ENCODE measurements at places on chromosomes 5 and 9.

DNA sequence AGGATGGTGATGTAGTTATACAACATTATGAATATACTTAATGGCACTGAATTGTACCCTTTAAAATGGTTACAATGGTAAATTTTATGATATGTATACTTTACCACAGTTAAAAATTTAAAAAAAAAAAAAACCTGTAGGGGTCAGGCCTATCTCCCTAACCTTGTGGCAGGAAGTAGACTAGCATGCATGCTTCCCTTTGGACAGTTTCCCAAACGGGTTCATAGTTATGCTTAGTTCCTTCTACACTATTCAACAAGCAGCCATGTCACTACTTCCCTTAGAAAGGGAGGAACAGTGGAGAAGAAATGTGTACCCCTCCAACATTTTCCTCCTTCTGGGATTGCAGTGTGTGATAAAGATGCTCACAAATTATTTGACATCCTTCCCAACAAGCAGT, 32.5 kb downstream of the IDNK start:
- no peak for DNase-seq

GRCh38 chr9:133739408-133740280, 1.5 kb upstream of the SARDH start:
- DNase-seq = no peak

- DNase-seq = no peak
These were observed 25.6 kb downstream of the TGFBI start for GRCh38 chr5:136054142-136055019.

GRCh38 chr5:9056046-9056445, 489.8 kb downstream of the SEMA5A start:
- DNase-seq = no peak

DNA sequence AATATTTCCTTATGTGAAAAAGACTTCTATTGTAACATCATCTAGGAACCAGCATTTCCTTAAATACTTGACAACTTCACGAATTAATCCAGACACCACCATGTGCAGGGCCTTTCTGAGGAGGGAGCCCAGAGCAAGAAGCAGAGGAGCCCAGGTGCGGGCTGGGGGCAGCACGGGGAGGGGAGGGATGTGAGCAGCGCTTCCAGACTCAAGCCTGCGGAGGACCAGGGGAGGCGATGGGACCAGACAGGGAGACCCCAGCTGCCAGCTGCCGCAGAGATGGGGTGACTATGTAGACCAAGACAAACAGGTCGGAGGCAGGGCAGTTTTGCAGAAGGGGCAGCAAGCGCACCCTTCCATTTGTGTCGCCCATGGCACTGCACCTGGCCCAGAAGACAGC, 596.1 kb downstream of the IRX1 start:
- DNase-seq = no peak

- DNase-seq = no peak
These were observed 975 bp downstream of the OCLN start for GRCh38 chr5:69493396-69494133.

GRCh38 chr5:430214-430925, 12.6 kb upstream of the EXOC3 start:
- DNase-seq = no peak

DNA sequence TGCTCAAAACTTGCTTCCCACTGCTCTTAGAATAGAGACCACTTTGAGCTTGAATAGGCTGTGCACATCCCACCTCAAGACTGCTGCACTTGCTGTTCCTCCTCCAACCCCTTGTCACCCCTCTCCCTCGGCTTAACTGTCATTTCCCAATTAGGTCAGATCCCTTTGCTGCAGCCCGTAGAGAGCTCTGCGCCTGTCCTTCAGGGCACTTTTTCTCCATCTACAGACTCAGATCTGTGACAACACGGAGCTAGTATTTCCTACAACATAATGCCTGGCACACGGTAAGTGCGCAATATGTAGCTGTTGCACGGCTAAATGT, 485 bp upstream of the HABP4 start:
- no peak for DNase-seq

DNA sequence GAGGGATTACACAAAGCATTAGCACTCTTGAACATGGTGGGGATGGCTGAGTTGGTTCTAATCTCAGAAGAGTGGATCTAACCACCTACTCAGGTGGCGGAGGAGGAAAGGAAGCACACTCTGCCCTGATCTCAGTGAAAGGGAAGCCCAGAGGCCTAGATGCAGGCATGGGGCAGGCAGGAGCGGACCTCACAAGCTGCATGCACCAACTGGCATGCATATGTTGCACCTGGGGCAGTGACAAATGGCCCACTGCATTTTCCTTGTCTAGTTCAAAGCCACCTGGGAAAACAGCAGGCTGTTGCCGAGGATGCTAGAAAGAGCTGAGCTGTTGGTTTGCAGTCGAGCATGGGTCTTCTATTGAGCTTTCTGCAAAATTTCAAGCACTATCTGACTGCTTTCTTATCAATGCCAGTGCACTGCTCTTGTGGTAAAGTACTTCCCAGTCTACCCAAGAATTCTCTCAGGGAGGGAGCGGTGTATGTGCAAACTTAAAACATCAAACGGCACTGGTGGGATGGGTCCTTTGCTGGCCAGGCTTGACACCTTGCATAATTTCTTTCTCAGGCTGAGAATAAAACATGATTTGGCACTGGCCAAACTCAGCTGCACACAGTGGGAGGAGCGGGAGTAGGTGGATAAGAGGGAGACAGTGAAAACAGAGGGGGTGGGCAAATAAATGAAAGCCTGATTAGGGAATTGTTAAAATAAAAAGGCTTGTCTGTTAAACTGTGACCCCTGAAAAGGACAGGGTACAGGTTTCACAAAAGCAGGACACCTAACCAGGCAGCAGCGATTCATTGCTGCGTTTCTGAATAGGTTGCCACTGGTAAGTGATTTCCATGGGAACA, 108.9 kb downstream of the MARCHF3 start:
- DNase-seq = no peak

- no peak for DNase-seq
These were observed 119.3 kb downstream of the NMUR2 start for GRCh38 chr5:152285764-152286163.

- DNase-seq = no peak
These were observed 14.7 kb upstream of the CCIN start for GRCh38 chr9:36154331-36154952.

- DNase-seq = no peak
These were observed 44.2 kb upstream of the COL15A1 start for GRCh38 chr9:98899408-98900056.

- DNase-seq = no peak
These were observed 87.1 kb downstream of the AMBP start for GRCh38 chr9:113990975-113991471.

- DNase-seq = no peak
These were observed 12.1 kb downstream of the FAM78A start for GRCh38 chr9:131264231-131264630.

DNA sequence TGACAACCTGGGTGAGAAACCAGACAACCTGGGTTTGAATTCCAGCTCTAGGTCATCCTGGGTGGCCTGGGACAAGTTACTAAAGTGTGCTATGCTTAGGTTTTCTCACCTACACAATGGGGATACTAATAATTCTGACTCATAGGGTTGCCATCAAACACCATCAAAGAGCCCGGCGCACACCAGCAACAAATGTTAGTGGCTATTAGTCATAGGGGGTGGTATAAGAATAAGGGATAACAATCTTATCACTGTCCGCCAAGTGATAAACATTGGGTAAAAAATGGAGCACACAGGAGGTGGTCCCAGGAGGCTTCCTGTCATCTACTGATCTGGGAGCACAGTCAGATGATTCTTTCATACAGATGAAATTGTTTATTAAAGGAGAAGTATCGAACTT, 61.4 kb upstream of the AFAP1L1 start:
- no peak for DNase-seq

GRCh38 chr5:143277536-143277935, 126.0 kb downstream of the NR3C1 start:
- no peak for DNase-seq

DNA sequence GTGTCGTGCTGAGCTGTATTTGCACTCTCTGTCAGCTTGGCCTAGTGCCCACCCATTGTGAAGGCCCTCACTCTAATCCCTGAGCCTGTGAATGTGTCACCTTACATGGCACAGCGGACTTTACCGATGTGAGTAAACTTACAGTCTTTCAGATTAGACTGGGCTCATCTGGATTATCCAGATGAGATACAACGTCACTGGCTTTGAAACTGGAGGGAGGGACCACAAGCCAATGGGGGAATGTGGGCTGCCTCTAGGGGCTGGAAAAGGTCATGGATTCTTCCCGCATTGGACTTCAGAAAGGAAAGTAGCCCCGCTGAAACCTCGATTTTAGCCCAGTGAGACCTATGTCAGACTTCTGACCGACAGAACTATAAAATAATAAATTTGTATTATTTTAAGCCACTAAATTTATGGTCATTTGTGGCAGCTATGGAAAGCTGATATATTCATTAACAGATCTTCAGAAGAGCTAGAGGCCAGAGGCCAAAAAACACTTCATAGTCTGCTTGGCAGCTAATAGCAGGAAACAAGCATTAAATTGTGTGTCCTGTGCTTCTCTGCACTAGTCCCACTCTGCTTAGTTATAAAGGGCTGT, 139.0 kb upstream of the GAS1 start:
- DNase-seq = no peak

- no peak for DNase-seq
These were observed 1.9 kb downstream of the TEX53 start for GRCh38 chr9:114655689-114656088.

GRCh38 chr5:150241298-150242160, 48.0 kb downstream of the CAMK2A start:
- no peak for DNase-seq

GRCh38 chr9:111833941-111834340, 39.2 kb upstream of the SHOC1 start:
- no peak for DNase-seq

GRCh38 chr9:6413365-6414246, 607 bp downstream of the UHRF2 start:
- DNase-seq = no peak

DNA sequence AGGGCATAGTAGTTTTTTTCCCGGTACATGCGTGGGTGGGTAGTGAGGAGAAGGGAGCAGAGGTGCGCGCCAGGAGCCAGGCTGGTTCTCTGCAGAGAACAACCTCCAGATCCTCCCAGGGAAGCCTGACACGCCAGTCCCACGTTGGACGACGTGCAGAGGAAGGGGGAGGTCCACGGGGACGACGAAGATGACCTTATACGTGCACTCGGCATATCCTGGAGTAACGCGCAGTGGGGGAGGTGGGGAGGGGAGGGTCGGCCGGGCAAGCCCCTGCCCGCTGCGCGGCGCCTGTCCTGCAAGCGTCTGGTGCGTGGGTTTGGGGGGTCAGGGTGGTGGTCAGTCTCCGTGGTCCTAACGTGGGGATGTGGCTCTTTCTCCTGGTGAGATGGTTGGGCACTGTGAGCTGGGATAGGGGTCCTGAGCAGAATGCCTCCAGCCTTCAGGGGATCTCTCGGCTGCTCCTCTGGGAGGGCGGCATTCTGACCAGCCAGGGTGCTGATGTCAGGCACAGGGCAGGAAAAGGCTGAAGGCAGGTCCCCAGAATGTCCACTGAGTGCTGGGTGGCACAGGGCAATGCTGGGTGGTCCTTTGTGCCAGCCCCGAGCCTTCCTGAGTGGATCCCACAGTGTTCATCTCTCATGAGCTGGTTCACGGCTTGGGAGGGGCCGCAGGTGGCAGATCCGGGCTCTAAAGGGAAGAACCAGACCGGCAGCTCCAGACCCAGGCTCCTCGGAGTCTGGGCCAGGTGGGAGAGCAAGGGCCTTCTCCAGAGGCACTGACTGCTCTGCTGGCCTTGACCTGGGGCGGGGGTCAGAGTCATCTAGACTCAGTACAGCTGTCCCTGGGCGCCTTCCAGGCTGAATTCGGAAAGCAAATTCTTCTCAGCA, 10.5 kb upstream of the SCGB3A1 start:
- no peak for DNase-seq

DNA sequence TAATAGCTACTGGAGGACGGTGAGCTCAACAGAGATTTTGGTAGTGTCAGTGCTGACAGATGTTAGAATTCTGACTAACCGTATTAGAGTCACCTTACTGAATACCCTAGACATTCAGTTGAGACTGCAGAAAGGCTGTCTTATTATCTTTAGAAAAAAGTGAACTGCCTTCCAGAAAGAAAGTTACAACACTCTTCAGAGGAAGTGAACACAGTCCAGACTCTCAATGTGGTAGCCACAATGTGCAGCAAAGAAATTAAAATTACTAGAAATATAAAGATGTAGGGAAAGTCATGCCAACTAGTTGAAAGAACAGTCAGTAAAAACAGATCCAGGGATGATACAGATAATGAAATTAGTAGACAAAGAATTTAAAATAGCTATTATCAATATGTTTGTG, 47.1 kb upstream of the COL15A1 start:
- DNase-seq = no peak

DNA sequence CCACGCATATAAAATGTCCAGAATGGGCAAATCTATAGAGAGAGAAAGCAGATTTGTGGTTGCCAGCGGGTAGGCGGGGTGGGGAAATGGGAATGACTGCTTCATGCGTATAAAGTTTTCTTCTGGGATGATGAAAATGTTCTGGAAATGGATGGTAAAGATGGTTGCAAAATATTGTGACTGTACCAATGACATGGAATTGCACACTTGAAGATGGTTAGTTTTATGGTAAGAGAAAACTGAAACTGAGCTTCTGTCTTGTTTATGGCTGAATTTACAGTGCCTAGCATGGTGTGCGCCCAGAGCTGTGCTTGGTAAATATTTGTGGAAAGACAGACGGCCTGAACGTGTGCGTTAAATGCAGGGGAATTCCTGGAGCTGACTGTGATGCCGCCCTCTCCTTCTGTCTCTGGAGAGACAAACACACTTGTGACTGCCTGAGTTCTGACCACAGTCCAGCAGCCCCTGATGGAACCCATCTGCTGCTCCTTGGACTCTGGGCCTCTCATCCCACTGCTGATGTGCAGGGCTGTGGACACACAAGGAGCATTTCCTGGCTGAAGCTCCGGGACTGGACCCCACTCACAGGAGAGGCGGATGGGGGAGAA, 8.6 kb upstream of the PTGES start:
- no peak for DNase-seq

Measured in T-helper 1 cell (primary cell).